ENCODE measurements at places on chromosomes 6 and 20. TPM values are rescaled to one million over a fixed set of nuclear protein-coding genes. Genes with fewer than 3 reads are reported as not detected.

DNA sequence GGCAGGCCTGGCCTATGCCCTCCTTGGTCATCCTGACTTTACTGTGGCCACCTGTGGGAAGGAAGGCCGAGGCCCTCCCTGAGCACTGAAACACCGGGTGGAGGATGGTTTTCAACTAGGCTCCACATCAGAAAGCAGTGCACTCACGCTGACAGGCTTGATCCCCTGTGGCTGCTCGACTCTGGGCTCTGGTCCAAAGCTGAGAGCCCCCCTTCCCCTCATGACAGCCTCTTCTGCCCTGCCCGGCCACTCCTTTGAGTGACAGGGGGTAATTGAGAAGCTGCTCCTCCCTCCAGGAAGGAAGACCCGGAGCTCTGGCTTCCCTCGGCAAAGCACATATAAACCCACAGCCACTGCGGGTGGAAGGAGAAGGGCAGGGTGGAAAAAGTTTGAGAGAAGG is 43.6 kb downstream of the MUC22 start:
- DNase-seq, result no peak
- H3K4me3 ChIP-seq, result no peak overlapping the region
- H3K27ac ChIP-seq, result no peak overlapping the region
- no peaks in the 10 kb centered on the region for H3K27me3 ChIP-seq
- H3K4me1 ChIP-seq, result no peaks in the 10 kb centered on the region

Gene GPR6
- not detected for total RNA-seq

DNA sequence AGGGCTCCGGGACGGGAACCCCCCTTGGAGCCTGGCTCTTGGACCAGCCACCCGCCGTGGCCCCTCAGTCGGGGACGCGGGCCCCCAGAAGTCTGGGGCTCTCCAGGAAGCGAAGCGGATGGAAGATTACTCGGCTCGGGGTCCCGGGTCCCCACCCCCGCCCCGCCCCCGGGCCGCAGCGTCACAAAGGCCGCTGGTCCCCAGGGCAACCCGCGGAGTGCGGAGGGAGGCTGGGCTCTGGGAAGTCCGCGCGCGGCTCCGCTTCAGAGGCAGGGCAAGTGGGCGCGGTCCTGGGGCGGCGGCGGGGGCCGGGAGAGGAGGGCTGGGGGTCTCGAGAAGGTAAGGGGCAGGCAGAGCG is at the start of gene FNDC11:
Gene FNDC11 (plus strand): TSS at position 227 of the 358 bp plus-strand sequence. CDS start 1,505 bp downstream, outside the sequence.
- H3K4me3 ChIP-seq, result peak within 1 kb of the TSS; percentile 23
- DNase-seq, result no peak
- no peaks in the 10 kb centered on the region for H3K36me3 ChIP-seq
- H3K27ac ChIP-seq, result peak within 1 kb of the TSS; percentile 69
- H3K4me1 ChIP-seq, result peaks cover 22% of the 10 kb centered on the region

GRCh38 chr6:74199215-74199915 is 503.4 kb downstream of the CD109 start:
- no peaks in the 10 kb centered on the region for H3K4me1 ChIP-seq
- H3K27me3 ChIP-seq, result no peaks in the 10 kb centered on the region
- no peak for DNase-seq

Gene COL21A1
- total RNA-seq, result not detected

Gene RAB5IF
- 67.5 TPM for total RNA-seq

GRCh38 chr6:149246691-149247384 is 70.7 kb upstream of the TAB2 start:
- H3K4me1 ChIP-seq, result peaks cover 18% of the 10 kb centered on the region
- H3K36me3 ChIP-seq, result no peaks in the 10 kb centered on the region
- DNase-seq, result no peak
- H3K27me3 ChIP-seq, result no peaks in the 10 kb centered on the region
- no peak overlapping the region for H3K27ac ChIP-seq

DNA sequence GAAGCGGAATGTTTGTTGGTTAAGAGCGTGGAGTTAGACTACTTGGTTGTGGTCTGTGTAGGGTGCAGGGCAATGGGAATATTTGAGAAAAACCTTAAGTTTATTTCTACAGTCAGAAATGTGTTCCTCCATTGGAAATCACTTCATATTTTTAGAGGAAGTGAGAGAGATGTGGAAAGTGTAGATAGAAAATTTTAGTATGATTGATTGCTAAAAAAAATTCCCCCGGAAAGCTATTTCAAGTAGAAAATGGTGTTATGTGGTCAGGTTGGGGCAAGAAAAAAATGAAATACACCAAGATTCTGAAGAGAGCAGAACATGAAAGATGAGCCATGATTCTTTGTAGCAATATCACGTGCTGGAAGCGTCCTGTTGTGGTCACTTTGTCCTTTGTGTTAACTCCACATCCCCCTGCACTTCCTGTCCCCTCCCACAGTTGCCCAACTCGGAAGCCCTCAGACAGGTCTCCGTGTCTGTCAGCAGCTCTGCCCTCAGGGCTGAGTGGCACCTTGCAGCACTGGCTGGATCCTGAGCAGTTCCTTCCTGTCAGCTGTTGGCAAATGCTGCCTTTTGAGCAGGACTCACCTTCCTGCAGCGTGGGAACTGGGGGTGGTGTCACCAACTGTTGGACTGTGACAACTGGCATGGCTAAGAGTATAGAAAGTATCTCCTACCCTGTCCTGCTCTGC is 137.5 kb upstream of the SLC24A3 start:
- H3K4me3 ChIP-seq, result no peak overlapping the region
- no peaks in the 10 kb centered on the region for H3K36me3 ChIP-seq
- no peaks in the 10 kb centered on the region for H3K27me3 ChIP-seq
- H3K4me1 ChIP-seq, result no peaks in the 10 kb centered on the region
- no peak for DNase-seq

DNA sequence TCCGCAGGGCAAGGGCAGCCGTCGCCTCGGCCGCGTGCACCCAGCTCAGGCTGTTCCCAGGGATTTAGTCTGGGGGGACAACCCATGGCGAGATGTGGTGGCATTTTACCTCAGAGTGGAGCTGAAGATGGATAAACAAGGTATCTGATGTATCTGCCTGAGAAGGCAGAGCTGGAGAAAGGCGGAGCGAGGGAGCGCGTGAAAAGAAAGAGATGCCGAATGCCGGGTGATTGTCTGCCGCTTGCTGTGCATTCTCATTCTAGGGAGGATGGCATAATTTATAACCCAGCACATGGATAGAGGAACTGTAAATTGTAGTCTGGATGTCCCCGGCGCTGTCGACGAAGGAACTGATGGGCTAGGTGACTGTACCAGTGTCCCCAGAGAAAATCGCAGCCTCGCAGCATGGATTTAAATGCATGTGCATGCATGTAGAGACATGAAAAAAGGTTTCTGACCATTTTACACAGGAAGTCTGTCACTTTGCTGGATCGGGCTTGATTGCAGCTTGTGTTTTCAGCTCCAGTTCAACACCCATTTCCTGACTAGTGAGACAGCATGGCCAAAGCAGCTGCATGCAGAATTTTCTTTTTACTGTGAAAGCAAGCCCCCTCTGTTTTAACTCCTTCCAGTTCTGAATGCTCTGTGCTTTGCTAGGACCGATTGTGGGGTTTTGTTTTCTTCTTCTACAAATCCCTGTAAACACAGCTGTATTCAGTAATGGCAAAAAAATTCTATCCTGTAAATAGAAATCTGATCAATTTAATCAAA is 149.7 kb downstream of the PRL start:
- H3K27ac ChIP-seq, result no peak overlapping the region
- no peaks in the 10 kb centered on the region for H3K36me3 ChIP-seq
- no peaks in the 10 kb centered on the region for H3K4me1 ChIP-seq

GRCh38 chr20:10012464-10012863 is 22.3 kb upstream of the ANKEF1 start:
- no peak overlapping the region for H3K4me3 ChIP-seq
- no peaks in the 10 kb centered on the region for H3K27me3 ChIP-seq
- no peaks in the 10 kb centered on the region for H3K36me3 ChIP-seq
- H3K27ac ChIP-seq, result no peak overlapping the region

DNA sequence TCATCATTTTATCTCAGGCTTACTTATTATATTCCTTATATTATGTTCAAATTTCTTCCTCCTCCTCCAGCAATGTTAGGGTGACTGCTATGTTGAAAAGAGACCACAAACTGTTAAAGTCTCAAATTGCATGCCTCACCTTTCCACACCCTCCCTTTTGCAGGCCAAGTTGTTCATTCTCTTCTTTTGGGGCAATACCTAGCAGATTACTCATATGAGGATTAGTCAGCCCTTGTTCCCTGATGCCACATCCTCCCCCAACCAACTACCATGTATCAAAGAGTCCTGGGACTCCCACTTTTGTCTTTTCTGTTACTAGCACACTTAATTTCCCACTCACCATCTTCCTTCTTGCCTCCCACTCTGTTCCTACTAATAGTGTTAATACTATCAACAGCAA is 434.7 kb downstream of the BCKDHB start:
- no peak overlapping the region for H3K4me3 ChIP-seq
- H3K27ac ChIP-seq, result no peak overlapping the region
- H3K27me3 ChIP-seq, result no peaks in the 10 kb centered on the region
- DNase-seq, result no peak
- H3K36me3 ChIP-seq, result no peaks in the 10 kb centered on the region

Gene MTG2
- 50.7 TPM for total RNA-seq

Gene GRIK2
- not detected for total RNA-seq

Gene PRSS35
- total RNA-seq, result not detected

DNA sequence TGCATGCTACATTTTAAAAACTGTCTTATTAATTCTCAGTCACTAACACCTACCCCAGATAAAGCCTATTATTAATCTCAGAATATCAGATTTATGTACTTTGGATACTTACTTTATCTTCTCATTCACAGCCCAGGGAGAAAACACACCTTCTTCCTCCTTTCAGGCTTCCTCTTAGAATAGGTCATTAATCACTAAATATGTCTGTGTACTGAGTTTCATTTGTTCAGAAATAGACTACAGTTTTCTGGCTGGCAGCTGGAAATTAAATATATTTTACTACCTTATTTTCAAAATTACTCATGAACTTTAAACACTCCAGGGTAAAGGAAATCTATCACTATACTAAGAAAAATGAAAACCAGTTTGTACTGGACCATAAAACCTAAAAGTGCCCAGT is 147.7 kb upstream of the DST start:
- no peak for DNase-seq
- H3K4me3 ChIP-seq, result no peak overlapping the region
- no peaks in the 10 kb centered on the region for H3K4me1 ChIP-seq
- no peaks in the 10 kb centered on the region for H3K36me3 ChIP-seq
- H3K27ac ChIP-seq, result no peak overlapping the region
